Right hindlimb (tissue), 1 donor: ENCODE measurements at places on chromosomes 11 and 22.

DNA sequence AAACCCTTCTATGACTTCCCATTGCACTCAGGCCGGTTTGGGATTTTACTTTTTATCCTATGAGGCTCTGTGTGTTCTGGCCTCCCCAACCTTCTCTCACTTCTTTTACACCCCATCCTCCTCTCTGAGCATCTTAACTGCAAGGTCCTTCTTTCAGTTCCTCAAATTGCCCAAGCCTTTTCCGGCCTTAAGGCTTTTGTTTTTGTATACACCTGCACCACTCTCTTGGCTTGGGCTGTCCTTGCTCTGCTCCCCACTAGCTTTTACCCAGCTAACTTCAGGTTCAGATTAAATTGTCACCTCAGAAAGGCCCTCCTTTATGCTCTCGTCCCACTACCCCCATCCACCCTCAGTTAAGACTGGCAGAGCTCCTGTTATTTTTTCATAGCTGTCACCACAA is 55.5 kb downstream of the FAM83F start:
- DNase-seq, result no peak

DNA sequence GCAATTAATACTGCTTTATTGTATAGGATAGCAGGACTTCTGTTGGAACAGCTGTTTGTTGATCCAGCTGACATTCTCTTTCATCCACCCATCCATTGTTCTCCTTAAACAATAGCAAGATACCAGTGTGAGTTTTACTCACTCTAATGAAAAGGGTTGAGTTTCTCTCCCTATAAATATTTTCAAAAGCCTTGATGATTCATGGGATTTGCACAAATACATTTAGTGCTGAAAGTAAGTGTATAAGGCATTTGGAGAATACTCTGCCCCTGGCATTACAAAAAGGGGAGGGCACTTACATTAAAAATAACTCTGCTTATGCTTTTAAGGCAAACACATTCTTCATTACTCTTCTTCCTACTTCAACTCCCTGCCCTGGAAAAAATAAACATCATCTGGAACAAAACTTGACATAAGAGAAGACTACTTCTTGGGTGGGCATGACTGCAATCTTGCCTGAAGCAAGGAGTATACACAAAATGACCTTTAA is 634.9 kb downstream of the METTL15 start:
- DNase-seq, result no peak

- DNase-seq, result peak; percentile 68
Observed at GRCh38 chr11:76234416-76235232, 28.3 kb upstream of the WNT11 start.

DNA sequence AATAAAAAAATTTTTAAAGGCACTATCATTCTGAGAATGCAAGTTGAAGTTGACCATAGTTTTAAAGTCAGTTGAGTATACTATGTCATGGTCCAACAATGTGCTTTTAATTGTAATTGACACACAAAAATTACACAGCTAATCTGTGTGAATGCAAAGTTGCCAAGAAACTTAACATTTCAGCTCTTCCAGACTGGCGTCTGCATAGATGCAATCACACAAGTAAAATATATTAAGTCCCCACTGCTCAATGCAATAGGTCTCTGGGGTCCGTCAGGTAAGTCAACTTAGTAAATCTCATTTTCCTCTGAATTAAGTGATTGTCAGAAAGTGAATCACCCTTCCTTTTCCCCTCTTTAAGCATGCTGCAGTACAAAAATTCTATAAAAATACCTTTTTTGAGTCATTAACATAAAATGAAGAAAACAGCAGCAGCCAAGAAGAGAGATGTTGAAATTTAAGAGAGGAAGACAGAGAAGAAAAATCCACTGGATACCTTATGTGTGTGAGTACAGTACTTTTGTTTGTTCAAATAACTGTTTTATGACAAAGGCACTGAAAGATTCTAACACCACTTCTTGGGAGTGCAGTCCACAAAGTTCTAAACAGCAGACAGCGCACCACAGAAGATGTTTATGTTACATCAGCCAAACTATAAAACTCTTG is 5.1 kb downstream of the FZD4 start:
- no peak for DNase-seq

GRCh38 chr22:19852177-19852781 is 2.4 kb downstream of the GNB1L start:
- DNase-seq, result peak; percentile 28

GRCh38 chr11:83542861-83543260 is 256.7 kb upstream of the CCDC90B start:
- DNase-seq, result no peak

DNA sequence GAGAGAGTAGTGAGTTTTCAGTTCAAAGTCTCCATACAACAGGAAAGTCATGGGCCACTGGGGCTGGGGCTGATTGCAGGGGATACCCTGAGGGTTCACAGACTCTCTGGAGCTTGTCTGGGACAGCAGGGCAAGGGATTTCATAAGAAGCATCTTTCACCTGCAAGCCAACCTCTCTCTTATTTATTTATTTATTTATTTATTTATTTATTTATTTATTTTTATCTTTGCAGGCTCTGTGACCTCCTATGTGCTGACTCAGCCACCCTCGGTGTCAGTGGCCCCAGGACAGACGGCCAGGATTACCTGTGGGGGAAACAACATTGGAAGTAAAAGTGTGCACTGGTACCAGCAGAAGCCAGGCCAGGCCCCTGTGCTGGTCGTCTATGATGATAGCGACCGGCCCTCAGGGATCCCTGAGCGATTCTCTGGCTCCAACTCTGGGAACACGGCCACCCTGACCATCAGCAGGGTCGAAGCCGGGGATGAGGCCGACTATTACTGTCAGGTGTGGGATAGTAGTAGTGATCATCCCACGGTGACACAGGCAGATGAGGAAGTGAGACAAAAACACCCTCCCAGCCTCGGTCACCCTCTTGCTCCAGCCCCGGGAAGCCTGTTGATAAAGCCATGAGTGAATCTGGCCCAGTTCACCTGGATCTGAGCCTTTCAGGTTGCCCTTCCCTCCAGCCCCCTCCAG is 68.4 kb downstream of the GGTLC2 start:
- DNase-seq, result no peak

- no peak for DNase-seq
Observed at GRCh38 chr22:30187529-30188407, 58.8 kb downstream of the LIF start.

DNA sequence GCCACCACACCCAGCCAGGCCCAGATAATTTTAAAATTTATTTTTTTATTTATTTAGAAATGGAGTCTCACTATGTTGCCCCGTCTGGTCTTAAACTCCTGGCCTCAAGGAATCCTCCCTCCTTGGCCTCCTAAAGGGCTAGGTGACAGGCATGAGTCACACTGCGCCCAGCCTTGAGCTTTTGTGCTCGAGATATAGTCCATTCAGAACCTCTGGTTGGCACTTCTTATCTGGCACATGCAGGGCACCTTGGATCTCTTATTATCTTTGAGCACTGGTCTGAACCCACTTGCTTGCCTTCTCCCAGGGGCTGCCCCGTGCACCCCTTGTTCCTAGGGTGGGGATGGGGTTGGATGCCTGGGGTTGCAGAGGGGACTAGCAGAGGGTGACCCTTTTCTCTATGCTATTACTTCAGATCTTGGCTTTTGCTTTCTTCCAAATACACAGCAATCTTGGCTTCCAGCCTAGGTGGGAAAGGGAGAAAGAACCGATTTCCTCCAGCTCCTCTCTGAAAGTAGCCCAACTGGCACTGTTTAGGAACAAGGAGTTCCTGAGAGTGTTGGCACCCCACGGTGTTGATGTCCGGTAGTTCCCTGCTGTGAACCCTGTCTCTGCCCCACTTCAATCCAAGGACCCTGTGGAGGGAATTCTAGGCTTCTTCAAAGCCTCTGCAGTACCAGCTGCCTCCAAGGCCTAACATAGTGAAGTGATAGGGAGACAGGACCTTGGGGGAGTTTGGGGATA is 1.3 kb upstream of the SLC3A2 start:
- DNase-seq, result peak; percentile 36
